Vagina (tissue), 2 donors: ENCODE measurements at places on chromosomes 4 and X. TPM values are rescaled to one million over a fixed set of nuclear protein-coding genes. Genes with fewer than 3 reads are reported as not detected.

Gene ZNF518B
- total RNA-seq, result 38.3 TPM

- DNase-seq, result no peak
These were observed 40.1 kb downstream of the WFS1 start for GRCh38 chr4:6309777-6310176.

- no peak for DNase-seq
These were observed 167.5 kb upstream of the TET2 start for GRCh38 chr4:104979083-104979760.

- no peak for DNase-seq
These were observed 31.8 kb upstream of the UGT2A1 start for GRCh38 chr4:69684804-69685203.

- no peak for DNase-seq
These were observed 62.5 kb upstream of the ENPP6 start for GRCh38 chr4:184280137-184280536.

DNA sequence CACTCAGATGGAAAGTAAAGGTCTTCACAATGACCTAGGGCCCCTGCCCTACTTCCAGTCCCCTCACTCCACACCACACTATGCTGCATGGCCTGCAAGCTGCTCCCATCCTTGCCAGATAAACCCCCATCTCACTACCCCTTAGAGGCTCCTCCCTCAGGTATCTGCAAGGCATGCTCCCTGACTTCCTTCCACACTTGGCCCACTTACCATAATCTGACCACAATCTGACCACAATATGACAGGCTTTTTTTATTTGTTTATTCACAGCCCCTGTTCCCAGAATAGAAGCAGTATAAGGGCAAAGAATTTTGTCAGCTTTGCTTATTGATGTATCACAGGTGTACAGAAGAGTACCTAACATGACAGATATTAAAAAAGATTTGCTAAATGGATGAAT lies 124.7 kb downstream of the CAMK2D start:
- DNase-seq, result no peak

- no peak for DNase-seq
These were observed 78.8 kb downstream of the NHS start for GRCh38 chrX:17453788-17454187.

- DNase-seq, result no peak
These were observed 241.4 kb downstream of the UGT8 start for GRCh38 chr4:114839986-114840385.

GRCh38 chr4:5753766-5754528 lies 42.9 kb downstream of the EVC start:
- DNase-seq, result no peak
